ENCODE measurements at places on chromosomes 2 and 18.

- no peak for DNase-seq
Measured at GRCh38 chr18:77039196-77040130, 93.1 kb downstream of the MBP start.

DNA sequence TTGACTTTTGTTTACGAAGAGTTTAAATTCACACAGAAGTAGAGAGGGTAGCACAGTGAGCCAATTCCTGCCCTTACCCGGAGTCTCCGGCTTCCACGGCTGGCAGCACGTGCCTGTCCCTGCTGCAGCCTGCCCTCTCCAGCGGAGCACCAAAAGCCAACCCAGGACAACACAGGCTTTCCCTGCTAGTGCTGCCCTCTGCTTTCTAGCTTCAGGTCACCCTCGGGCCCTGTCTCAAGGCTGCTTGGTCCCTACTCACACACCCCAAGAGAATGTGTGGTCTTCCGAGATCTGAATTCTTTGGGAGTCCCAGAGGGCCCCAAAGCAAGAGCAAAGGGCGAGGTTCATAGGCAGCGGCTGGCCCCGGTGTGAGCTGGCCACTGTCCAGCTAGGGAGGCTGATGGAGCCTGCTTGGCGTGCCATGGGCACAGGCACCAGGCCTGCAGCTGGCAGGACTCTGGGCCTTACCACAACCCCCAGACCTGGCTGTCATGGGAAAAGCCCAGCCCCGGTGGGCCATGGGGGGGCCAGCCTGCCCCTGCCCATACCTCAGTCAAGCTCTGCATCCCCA is 7.0 kb upstream of the HS6ST1 start:
- DNase-seq: no peak

GRCh38 chr2:8479298-8479697 is 202.6 kb upstream of the ID2 start:
- no peak for DNase-seq

DNA sequence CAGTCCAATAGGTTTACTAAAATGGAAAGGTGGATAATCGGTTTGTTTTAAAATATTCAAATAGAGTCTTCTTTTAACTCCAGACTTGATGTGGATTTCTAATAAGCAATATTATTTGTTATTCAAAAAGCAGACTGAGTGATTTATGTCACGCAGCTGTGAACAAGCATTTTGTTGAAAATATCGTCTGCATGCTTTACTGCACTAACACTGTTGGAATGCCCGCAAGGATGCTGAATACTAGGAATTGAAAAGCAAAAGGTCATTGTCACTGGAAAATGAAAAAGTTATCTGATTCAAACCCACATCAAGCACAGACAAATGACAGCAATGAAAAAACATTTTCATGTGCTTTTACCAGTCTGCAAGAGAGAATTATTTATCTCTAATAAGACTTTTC is 31.1 kb downstream of the CHN1 start:
- no peak for DNase-seq

- DNase-seq: no peak
Measured at GRCh38 chr18:22346401-22346952, 71.2 kb downstream of the CTAGE1 start.

GRCh38 chr2:119491776-119492525 is 32.3 kb downstream of the SCTR start:
- DNase-seq: no peak

DNA sequence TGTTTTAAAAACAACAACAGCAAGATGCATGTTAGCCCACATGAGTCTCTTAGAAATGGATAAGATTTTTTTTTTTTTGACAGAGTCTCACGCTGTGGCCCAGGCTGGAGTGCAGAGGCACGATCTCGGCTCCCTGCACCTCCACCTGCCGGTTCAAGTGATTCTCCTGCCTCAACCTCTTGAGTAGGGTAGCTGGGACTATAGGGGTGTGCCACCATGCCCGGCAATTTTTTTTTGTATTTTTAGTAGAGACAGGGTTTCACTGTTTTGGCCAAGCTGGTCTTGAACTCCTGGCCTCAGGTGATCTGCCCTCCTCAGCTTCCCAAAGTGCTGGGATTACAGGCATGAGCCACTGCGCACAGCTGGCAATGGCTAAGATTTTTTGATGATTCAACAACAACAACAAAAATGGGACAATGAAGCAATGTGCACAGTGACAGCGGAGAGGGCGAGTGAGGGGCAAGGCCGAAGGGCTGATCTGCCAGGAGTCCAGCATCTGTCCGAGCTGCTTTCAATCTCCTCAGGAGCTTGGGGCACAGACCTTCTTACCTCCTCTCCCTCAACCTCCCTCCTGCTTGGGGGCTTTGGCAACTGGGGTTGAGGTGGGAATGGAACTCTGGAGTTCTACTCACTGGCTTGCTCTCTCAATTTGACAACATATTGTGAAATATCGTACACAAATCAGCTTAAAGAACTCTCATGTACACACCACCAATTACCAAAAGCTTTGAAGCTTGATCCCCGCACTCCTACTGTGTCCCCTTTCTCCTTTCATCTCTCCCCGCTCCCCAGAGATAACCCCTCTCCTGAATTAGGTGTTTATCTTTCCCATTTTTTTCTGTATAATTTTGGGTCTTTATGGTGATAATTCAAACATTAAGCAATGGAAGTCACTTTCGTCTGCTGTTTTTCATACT is 3.4 kb downstream of the ABCG8 start:
- DNase-seq: no peak

DNA sequence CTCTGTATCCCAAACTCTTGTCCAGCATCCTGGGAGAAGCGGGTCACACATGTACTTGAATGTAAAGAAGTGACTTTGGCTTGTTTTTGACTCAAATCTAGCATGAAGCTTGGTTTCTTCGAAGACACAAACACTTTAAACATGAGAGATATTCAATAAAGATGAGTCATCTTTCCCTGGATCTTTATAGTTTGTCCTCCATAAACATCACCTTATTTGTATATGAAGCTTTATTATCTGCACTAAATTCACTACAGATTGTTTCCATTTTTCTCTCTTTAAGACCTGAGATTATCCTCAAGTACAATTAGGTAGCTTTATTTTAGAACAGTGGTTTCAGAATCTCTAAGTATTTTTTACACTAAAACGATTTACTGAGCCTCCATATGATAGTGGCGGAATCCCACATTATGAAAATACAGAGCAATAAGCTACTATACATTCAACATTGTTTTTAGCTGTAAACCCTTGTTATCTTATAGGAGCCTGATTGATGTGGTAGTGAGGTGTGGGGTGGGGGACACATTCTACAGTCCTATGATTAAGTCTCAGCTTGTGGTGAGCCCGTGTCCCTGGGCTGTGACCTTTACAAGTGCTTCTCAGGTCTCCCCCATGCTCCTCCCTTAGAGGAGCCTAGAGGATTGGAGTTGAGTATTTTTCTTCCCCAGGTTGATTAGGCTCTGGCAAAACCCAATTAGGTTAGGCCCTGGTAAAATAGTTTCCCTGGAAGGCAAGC is 79.6 kb upstream of the RAPGEF4 start:
- DNase-seq: no peak

DNA sequence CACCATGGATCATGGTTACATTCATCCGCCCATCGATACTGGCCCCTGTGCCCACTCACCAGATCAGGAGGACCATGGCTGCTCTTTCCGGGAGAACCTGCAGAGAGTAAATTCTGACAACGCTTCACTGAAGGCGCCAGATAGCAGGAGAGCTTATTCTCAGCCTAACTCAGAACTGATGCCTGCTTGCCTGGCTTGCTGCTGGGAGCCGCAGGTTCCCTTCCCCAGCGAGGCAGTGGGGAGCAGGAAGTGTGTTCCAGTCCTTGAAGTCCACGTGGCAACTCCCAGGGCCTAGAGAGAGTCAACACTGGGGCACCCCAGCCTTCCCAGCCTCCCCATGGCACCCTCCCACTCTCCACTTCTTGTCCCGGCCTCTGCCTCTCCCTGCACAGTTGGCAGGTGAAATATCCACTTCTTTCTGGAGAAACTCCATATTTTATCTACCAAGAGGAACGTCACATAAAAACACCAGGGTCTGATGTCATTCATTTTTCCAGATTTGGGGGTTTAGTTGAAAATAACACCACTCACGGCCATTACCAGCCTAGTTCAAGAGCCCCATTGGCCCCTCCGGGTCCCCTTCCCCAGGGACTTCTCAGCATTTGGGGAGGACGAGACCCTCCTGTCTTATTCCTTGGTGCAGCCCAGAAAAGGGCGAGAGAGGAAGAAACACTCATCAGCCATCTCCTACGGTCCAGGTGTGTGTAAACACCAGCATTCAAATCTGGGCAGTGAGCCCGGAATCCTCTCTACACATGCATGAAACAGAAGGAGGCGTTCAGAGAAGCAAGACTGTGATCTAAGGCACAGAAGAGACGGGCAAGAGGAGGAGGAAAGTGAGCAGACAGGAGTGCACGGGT is 3.5 kb upstream of the TUBB6 start:
- peak; percentile 30 for DNase-seq

DNA sequence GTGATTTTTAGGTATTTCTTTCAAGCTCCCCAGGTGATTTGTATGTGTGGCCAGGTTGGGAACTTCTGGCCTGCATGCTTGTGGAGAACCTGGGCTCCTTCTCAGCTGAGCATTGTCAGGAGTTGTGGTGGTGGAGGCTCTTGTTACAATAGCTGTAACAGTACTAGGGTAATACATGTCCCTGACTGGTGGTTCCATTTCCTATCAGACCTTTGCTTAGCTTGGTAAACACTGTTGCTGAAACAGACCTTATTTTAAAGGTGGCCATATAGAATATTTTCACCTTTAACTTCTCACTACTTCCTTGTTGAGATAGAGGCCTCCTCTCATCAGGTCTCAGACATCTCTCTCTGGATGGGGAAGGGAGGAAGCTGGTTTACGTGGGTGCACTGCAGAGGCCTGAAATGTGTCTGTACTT is 79.2 kb downstream of the SETBP1 start:
- no peak for DNase-seq

DNA sequence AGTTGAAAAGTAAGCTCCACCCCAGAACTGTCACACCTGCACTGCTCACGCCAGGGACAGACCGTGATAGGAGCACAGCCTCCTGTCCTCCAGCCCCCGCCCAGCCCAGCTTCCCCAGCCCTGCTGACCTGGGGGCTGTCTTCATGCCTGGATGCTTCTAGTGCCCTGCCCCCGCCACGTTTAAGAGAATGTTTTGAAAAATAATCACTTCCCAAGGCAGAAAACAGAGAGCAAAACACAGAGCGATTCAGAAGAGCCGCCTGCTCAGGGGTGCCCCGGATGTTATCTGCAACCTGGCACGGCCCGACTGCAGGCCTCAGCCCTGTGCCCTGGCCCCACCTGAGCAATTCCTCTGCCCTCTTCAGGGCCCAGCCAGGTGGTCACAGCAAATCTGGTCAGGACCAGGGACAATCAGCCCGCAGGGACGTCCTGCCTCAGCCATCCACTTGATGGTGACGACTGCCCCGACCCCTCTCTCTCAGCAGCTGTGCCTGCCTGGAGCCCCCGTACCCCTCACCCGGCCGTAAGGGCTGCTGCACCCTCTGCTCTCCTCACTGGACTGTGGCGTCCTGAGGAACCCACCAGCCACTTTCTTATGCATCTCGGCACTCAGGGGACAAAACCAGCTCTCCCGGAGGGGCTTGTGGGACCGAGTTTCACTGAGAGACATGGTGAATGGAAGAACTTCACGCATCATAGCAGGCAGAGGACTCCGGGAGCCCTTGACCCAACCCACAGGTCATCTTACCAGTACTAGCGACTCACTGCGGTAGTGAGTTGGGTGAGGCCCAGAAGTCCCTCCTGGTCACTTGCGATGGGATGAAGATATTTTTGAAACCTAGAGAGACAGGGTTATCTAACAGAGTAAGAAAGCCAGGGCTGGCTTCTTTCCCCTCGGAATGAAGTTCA is 30.2 kb downstream of the ADI1 start:
- DNase-seq: peak; percentile 69

DNA sequence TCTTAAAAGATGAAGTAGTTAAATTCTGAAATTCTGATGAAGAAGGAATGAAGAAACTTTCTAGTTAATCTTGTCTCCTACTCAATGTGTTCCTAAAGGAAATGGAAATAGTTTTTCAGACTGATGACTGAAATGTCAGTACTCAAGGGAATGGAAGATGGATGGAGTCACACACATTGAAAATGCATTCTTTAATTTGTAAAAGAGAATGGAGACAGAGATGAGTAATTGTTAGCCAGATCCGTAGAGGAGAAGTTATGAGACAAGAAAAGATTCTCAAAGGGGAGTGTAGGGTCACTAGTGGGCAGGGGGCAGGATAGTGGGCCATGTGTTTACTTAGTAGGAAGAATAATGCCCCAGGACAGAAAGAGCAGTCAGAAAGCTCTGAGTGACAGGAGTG is 13.3 kb downstream of the ZSWIM2 start:
- DNase-seq: no peak

GRCh38 chr2:183093857-183094657 is 15.5 kb downstream of the DUSP19 start:
- DNase-seq: no peak

DNA sequence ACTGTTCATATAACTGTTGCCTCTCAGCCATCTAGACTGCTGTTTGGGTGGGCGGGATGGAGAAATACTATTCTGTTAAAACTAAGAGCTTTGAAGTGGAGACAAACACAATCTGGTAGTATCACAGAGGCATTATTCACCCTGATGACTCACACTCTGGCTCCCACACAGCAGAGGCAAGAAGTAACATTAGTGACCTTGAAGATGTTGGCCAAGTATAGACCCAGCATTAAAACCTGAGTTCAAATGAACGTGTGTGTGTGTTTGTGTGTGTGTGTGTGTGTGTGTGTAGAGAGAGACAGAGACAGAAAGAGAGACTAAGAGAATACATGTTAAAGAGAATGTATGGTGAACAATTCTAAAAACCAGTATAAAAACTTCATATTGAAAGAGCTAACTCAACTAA is 22.5 kb upstream of the ACVR1 start:
- DNase-seq: no peak

GRCh38 chr2:205858881-205859441 is 176.7 kb downstream of the NRP2 start:
- no peak for DNase-seq

DNA sequence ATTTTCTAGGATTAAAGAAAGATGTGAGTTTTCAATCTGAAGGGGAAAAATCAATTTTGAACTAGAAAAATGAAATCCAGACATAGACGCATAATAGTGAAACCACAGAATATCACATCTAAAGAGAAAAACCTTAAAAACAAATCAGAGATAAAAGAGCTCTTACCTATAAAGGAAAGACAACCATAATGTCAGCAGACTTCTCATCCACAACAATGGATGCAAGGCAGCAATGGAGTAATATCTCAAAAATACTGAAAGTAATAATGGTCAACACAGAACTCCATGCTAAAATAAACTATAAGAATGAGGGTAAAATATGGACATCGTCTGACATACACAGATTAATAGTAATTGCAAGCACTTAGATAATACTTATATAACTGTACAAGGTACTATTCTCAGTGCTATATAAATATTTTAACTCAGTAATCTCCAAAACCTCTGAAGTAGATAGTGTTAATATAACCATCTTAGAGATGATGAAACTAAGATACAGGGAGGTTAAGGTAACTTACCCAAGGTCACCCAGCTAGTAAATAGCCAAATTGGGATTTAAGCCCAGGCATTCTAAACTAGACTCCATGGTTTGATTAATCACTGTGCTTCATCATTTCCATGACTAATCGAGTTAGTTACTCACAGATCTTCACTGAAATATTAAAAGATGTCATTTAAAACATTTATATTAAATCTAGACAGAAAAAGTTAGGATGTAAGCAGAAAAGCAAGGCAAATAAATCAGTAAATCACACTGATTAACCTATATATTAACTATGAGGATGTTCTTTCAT is 89.4 kb upstream of the SPTBN1 start:
- DNase-seq: no peak

GRCh38 chr2:95297639-95298395 is 670 bp downstream of the KCNIP3 start:
- DNase-seq: peak; percentile 66

GRCh38 chr2:232315923-232316299 is 62.6 kb upstream of the ALPP start:
- no peak for DNase-seq

GRCh38 chr18:25334588-25334987 is 17.4 kb downstream of the ZNF521 start:
- no peak for DNase-seq
